ENCODE measurements at places on chromosomes 1 and 21.
A peak's percentile ranks its signal among the peaks of the same experiment; 100 is the strongest.

DNA sequence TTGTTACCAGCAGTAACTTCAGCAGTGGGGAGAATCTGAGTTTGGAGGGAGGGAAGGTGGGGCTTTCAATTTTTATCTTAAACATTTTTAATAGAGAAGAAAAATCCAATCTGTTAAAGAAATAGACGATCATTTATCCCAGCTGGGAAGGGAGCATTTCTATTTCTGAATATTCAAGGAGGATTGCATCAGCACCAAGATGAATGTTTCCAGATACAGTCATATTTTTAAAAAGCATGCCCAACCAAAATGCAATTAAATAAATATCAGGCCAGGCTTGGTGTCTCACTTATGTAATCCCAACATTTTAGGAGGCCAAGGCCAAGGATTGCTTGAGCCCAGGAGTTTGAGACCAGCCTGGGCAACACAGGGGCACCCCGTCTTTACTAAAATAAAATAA, 1.7 kb upstream of the ATP1A4 start:
- no peak for DNase-seq

- DNase-seq, result no peak
These were observed 48.7 kb downstream of the TESK2 start for GRCh38 chr1:45442272-45442671.

DNA sequence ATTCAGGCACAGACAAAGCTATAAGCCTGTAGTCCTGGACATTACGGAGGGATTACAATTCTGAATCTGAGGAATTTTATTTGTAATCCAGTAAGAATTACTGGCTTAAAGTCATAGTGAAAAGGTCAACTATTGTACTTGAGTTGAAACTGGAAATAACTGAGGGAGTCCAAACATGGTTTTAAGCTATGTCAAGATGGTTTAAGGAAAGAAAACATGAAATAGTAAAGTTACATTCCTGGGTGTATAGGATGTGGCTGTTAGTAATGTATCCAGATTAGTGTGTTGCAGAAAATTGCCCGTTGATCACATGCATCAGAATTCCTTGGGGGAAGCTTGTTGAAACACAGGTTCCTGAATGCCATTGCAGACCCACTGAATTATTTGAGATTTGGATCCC, 124.8 kb upstream of the GORAB start:
- DNase-seq, result no peak

DNA sequence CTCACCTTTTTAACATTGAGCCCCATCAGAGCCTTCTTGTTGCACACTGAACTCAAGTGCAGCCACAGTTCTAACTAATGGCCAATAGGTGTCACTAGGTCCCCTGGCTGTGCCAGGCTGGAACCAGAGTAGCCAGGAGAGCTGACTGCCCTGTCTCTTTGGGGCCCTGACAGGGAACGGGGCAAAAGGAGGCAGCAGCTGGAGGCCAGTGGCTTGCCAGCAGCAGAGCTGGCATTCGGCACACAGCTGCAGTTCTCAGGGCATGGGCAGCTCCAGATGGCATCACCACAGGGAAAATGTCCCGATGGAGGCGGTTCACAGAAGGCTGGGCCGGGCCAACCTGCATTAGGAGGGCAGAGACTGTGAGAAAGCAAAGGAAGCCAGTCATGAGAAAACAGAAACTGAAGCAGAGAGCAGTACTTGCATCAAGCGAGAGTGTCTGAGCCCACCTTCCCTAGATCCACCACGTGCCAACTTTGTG, 188.6 kb downstream of the FCRL5 start:
- DNase-seq, result no peak

GRCh38 chr1:87814573-87814972, 485.9 kb downstream of the LMO4 start:
- DNase-seq, result no peak

GRCh38 chr1:201264072-201264471, 19.2 kb upstream of the PKP1 start:
- DNase-seq, result no peak

DNA sequence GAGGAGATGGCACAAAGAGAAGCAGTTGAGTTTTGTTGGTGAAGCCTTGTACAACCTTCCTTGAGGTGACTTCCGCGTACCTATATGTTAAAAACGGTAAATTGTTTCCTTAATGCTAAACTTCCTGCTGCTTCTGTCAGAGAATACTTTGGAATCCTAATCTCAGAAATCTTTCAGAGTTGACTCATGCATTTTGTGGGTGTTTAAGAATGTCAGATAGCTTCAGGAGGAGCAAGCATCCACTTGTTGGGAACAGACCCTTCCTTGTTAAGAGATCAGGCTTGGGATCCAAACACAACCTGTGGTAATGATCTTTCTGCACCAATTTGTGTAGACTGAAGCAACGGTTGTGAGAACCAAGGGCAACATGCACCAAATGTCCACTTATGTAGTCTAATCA, 29.5 kb downstream of the AK4 start:
- no peak for DNase-seq

DNA sequence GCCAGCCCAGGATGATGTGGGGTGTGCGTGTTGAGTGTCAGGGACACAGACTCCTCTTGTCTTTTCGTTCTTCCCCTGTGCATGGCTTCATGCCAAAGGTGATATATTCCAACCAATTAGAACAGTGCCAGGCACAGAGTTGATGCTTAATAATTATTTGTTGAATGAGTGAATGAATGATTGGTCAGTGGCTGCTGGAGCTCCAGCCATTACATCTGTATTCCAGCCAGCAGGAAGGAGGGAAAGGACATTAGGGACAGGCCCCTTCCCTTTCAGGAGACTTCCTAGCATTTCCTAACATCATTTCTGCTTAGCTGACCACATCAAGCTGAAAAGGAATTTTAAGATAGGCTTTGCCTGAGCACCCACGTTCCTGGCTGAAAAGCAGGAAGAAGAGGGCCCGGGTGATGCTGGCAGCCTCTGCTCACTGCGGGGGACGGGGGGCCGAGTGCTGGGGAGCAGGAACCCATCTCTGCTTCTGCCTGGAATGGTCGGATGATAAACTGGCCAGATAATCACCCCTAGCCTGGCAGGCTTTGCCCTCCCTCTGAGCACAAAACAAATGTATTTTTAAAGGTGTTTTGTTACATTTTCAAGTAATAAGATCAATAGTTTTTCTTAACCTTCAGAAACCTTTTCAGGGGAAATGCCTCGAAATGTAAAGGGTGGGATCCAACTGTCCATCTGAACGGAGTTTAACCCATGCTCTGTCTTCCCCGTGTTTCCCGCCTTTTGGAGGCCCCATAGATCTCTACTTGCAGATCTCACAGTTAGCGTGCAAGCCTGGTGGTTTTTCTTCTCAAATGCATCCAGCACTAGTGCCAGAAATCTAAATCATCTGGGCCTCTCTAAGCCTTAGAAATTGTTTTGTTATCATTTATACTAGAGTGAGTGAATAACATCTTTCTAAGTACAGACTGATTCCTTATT, 39.0 kb downstream of the SLC37A1 start:
- DNase-seq, result no peak

DNA sequence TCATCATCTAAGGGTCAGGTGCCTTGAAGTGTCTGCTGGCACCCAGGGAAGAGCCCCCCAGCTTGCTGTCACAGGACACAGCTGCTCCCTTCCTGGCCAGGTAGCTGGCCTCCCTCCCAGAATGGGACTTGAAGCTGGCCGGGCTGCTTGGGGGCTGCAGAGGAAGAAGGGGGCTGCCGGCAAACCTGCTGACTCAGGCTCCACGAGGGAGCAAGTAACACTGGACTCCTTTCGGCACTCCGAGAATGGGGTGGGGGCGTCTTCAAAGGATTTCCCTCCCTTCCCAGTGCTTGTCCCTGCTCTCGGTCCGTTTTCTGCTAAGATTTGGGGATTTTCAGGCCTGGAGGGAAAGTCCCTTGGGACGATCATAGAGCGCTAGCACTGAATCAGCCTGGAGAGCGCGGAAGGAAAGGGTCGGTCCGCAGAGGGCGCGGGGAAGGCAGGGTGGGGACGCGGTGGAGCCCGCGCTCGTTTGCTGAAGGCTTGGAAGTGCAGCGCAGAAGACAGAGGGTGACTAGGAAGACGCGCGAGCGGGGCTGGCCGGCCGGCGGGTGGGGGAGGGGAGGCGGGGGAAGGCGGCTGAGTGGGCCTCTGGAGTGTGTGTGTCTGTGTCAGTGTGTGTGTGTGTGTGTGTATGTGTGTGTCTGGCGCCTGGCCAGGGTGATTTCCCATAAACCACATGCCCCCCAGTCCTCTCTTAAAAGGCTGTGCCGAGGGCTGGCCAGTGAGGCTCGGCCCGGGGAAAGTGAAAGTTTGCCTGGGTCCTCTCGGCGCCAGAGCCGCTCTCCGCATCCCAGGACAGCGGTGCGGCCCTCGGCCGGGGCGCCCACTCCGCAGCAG, at the start of gene CSF1:
TSS of gene CSF1 (plus strand) at position 727 of the 840 bp plus-strand sequence. CDS start 175 bp downstream, outside the sequence.
- peak; percentile 65 for DNase-seq

DNA sequence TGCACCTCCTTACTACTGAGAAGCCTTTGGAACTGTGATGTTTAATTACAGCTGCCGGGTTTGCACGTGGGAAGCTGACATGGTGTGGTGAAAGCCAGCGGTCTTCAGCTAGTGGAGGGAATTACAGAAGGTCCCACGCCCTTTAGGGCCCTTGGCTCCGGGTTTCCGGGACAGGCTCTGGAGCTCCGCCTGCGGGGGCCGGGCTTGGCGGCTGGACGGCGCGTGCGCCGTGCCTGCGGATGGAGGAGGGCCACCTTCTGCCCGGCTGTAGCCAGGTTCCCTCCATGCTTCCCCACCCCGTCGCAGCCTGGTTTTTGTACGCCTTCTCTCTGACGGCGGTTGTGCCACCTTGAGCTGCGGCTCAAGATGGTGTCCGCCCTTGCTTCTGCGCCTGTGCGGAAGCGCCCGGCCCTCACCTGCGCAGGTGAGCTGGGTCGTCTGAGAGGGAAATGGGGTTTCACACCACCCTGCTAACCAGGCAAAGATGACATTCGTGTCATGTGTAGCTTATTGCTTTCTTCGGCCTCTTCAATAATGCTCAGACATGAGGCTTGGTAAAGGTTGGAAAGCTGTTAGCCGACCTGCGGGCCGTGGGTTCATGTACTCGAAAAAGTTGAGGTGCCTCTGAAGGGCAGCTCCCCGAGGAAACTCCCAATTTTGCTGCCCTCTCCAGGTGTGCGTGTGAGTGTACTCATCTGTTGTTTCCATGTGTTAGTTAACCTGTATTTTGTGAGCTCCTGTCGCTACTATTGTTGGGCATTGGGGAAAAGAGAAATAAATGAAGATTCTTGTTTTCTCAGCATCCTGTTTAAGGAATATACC, 36.6 kb upstream of the OPRD1 start:
- peak; percentile 77 for DNase-seq

GRCh38 chr1:190478149-190479049, 735 bp upstream of the BRINP3 start:
- peak; percentile 88 for DNase-seq

DNA sequence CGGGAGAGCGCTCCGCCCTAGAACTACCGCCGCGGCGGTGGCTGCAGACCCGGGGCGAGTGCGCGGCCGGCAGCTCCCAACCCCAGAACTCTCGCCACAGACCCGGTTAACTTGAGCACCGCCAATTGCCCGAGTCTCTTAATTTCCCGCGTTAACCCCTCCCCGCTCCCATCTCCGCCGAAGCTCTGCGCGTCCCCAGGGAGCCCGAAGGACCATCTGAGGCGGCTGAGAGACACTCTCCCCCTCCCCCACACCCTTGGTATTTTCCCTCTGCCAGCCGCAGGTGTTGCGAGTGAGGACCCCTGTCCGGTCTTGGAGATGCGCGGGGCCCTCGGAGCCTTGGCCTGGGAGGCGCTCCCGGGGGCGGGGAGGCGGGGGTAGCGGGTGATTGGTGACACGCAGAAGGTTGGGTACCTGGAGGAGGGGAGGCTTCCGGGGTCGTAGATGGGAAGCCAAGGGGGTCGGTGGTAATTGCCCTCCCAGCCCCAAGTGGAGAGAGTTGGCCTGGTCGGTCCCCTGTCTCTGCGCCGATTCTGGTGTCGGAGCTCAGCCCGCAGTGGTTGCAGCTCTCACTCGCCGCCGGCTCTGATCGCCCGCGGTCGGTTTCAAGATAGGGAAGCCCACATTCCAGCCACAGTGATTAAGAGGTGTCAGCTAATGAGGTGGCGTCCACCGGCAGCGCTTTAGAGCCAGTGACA, 858 bp upstream of the SUSD4 start:
- DNase-seq, result peak; percentile 30

GRCh38 chr1:203038217-203038741, 12.0 kb downstream of the PPFIA4 start:
- DNase-seq, result no peak

DNA sequence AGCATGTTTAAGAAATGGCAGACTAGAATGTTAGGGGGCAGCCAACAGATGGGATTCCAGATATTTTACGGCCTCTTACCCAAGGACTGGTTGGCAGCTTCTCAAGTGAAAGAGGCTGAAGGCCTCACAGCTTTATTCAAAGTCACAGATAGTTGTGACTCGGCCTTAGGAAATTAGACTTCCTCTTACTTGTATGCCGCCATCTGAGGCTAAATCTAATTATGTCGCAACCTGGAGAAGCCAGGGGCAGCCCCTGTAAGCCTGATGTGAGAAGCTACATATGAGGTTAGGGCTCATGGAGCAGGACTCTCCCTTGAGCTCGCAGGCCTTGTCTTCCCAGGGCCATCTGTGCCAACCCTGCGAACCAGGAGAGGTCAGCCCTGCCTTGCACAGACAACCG, 352.5 kb downstream of the HHAT start:
- no peak for DNase-seq

DNA sequence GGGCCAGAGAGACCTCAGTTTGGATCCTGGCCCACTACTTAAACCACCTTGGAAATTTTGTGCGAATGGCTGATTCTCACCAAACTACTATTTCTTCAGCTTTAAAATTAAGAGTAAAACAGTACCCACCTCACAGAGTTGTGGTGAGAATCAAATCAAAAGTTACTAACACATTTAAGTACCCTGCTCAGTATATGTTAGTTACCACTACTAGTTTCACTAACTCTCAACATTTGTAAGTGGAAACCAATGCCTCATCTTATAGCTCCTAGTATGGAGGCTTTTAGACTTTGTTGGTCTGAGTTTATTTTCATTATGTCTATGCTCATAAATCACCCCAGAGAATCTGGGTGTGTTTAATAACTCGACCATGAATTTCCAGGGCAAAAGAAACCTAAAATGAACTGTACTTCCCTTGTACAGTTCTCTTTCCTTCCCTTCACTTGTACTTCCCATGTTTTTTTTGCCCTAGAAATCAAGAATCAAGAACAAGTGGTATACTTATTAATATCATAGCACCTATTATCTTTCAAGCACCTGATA, 11.6 kb upstream of the SERBP1 start:
- no peak for DNase-seq

DNA sequence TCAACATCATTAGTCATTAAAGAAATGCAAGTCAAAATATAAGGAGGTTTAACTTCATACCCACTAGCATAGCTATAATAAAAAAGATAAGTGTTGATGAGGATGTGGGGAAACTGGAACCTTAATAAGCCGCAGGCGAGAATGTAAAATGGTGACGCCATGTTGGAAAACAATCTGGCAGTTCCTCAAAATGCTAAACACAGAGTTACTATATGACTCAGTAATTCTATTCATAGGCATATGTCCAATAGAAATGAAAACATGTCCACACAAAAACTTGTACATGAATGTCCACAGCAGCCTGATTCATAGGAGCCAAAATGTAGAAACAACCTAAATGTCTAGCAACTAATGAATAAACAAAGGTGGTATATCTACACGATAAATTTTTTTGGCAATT, 23.2 kb downstream of the DDX59 start:
- DNase-seq, result no peak

- DNase-seq, result peak; percentile 74
These were observed at the start of gene DDAH1 for GRCh38 chr1:85465099-85465785. TSS of gene DDAH1 (minus strand) at chr1:85465159. CDS start at chr1:85465045, 114 bp downstream.
